ENCODE measurements at places on chromosomes 7 and 10.

GRCh38 chr10:30687698-30688213 is 58.2 kb upstream of the LYZL2 start:
- DNase-seq = no peak

DNA sequence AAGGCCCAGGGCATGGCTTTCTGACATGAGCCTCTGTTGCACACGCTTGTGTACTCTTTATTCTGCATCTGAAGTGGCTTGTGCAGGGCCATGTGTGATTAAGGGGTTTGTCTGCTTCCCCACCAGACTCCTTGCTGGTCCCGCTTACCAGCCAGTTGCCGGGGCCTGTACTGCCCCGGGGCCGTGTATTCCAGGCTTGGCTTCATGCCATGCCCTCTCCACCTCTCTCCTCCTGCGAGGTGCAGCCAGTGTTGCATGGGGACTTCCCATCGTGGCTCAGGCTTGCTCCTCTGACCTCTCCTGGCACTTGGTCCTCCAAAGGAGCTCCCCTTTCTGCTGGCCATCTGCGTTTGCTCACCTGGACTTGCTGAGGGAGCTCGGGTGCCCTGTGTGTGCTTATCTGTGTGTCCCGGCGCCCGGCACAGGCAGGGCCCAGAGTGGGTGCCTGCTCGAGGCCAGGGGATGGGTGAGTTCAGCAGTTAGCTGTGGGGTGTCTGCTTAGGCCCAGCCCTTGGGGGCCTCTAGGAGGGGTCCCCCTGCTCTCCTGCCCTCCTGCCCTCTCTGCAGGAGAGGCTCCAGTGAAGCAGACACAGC is 11.0 kb upstream of the C10orf143 start:
- no peak for DNase-seq

DNA sequence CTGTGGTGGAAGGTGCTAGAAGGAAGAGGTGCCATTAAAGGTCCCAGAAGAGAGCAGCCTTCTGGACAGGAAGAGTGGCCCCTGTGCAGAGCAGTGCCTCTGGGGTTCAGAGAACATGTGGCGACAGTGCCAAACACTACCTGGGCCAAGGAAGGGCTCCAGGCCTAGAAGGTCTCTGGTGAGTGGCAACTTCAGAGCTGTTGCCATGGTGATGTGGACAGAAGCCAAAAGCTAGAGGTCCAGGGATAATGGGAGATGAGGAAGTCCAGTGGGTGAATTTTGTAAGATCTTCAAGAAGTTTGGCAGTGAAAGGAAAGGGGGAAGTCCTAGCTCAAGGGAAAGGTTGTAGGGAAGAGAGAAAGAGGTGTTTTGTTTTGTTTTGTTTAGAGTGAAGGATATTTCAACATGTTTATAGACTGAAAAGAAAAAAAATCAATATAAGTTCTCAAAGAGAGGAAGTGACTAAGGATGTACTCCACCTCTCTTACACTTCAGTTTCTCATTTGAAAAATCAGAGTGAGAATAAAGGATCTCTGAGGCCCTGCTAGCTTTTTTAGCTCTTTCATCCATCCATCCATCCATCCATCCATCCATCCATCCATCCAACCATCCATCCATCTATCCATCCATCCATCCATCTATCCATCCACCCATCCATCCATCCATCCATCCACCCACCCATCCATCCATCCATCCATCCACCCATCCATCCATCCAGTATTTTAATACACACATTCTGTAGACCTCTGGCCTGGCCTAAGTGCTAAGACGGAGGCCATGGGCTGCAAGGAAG is 77.1 kb upstream of the DUSP5 start:
- DNase-seq = no peak

- no peak for DNase-seq
Observed at GRCh38 chr10:124221356-124222317, 128.2 kb upstream of the CHST15 start.

- no peak for DNase-seq
Observed at GRCh38 chr7:7176406-7177043, 5.8 kb upstream of the C1GALT1 start.

DNA sequence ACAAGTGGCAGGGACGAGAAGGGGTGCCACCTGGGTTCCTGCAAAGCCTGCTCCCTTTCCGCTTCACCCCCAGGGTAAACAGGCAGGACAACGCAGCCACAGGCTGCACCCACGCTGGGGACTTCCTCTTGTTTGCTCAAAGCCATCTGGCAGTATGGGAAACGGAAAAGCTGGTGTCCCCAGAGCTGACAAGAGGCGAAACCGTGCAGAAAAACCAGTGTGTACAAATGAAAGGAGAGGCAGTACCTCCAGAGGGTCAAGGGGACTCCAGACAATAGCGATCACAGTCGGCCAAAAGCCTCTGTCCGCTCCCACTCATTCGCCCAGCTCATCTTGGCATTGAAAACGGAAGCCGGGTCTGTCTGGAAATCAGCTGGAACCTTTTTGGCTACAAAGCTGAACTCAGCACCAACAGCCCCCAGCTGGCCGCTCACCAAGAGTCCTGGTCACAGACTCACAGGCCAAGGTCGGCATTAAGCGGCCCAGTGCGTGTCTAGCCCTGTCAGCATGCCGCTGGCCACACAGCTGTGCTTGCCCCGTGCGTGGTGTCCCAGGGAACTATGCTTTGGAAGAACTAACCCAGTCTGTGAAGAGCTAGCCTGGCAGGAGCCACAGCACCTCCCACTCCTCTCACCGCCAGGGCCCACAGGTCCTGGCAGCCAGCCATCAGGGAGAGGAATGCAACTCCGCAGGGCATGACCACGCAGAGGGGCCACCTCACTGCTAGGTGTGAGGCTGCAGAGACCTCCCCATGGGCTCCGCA is 10.4 kb downstream of the TNS3 start:
- no peak for DNase-seq

- no peak for DNase-seq
Observed at GRCh38 chr7:75010036-75010435, 45.5 kb downstream of the CASTOR2 start.

GRCh38 chr7:143289421-143289820 is 1.3 kb downstream of the CASP2 start:
- no peak for DNase-seq

GRCh38 chr10:79099898-79100448 is 31.2 kb downstream of the ZMIZ1 start:
- no peak for DNase-seq

- peak; percentile 5 for DNase-seq
Observed at GRCh38 chr10:62627983-62628382, 176.5 kb upstream of the ADO start.

DNA sequence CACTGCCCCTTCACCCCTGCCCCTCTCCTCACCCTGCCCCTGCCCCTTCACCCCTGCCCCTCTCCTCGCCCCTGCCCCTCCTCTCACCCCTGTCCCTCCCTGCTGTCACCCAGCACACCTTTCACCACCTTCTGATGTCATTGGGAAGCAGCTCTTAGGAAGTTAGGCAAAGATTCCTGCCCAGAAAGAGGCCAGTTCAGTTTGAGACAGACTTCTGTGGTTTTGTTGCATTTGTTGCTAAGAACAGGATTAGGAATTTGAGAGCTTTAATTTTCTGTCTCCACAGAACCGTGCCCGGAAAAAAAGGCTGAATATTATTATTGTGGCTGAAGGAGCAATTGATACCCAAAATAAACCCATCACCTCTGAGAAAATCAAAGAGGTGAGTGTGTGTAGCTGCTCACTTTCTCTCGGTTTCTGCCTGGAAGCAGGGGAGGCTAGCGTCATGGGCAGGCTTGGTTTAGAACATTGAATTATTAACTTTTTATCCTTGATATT is 39.6 kb downstream of the PFKP start:
- no peak for DNase-seq

- no peak for DNase-seq
Observed at GRCh38 chr7:71470326-71470725, 338.4 kb downstream of the GALNT17 start.

- DNase-seq = no peak
Observed at GRCh38 chr10:33706191-33706590, 371.7 kb upstream of the NRP1 start.

DNA sequence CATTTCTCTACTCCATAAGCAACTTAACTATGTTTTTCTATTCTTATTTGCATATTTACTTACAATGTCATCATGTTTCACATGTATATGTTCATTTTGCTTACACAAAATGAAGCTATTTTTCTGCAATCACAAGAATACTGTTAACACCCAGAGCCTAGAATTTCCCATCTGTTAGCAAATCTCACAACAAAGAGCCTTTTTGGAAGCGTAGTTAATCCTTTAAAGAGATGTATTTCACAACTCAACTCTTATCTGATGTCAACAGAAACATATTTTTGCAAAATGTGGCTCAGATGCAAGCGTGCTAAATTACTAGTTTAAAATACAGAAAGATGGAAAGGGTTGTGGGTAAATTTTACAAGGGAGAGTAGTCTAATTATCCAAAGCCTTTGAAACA is 110.6 kb upstream of the COL1A2 start:
- no peak for DNase-seq

GRCh38 chr7:38671911-38672905 is 41.0 kb upstream of the AMPH start:
- DNase-seq = no peak

DNA sequence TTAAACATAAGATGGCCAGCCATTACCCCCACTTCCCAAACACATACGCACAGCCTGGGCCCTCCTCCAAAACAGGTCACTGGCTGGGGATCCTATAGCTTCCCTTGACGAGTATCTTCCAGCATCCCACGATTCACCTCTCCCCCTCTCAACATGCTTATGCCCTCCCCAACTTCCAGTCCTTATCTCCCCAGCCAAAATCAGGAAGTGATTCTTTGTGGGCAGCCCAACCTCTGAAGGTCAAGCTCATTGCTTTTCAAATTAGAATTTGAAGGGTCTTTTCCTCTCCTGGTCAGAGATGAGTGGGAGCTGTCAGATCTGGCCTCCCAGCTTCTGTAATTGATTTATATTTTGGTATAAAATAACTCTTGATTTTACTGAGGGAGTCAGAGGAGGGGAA is 133.6 kb downstream of the ATXN7L1 start:
- no peak for DNase-seq

DNA sequence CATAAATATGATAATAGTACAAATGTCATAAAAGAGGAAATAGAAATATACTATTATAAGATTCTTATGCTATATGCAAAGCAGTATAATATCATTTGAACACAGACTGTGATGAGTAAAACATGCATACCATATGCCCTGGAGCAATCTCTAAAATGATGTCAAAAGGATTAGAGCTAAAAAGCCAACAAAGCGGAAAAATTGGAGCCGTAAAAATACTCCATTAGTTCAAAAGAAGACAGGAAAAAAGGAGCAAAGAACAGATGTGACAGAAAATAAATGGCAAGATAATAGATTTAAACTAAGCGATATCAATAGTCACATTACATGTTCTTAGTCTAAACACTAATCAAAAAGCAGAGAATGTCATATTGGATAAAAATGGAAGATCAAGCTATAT is 191.0 kb upstream of the PLPP4 start:
- DNase-seq = no peak

DNA sequence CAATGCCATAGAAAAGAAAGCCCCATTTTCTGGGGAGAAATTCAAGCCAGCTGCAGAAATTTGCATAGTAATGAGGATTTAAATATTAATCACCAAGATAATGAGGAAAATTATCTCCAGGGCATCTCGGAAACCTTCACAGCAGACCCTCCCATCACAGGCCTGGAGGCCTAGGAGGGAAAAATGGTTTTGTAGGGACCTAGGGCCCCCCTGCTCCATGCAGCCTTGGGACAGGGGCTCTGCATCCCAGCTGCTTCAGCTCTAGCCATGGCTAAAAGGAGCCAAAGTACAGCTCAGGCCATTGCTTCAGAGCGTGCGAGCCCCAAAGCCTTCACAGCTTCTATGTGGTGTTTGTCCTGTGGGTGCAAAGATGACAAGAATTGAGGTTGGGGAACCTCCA is 46.6 kb upstream of the VOPP1 start:
- DNase-seq = no peak

DNA sequence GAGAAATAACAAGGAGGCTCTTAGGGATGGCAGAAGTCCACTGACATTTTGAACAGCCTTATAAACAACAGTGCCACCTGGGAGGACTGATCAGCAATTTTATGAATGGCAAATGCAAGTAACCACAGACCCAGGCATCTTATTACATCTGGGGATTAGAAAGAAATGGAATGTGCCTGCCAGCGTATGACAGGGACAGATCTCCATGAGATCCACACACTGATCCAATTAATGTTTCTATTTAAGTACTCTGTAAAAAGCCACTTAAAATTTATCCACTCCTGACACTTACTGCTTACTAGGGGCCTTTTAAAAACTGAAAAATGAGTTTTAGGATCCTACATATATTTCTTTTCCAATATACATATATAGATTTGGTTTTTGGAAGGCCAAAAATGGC is 28.6 kb downstream of the PARD3 start:
- no peak for DNase-seq

DNA sequence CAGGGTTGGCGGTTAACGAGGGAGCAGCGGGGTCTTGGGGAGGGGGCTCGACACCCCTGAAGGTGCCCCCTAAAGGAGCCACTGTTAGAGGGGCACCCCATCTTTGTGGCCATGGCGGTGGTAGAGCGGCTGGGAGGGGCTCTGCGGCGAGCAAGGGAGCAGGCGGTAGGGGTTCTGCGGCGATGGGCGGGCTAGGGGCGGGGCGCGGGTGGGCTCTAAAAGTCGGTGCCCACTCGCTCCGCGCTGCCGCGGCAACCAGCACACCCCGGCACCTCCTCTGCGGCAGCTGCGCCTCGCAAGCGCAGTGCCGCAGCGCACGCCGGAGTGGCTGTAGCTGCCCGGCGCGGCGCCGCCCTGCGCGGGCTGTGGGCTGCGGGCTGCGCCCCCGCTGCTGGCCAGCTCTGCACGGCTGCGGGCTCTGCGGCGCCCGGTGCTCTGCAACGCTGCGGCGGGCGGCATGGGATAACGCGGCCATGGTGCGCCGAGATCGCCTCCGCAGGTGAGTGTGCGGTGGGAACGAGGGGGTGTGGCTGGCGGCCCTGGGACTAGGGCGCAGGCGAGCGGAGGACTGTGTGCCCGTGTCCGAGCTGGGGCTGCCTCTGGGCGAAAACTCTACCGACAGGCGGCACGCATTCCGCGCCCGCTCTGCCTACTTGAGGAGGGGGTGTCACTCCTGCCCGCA is at the start of gene MEST:
Gene MEST (plus strand): TSS at position 245 of the 682 bp plus-strand sequence. CDS start 229 bp downstream, at position 474.
- DNase-seq = no peak

DNA sequence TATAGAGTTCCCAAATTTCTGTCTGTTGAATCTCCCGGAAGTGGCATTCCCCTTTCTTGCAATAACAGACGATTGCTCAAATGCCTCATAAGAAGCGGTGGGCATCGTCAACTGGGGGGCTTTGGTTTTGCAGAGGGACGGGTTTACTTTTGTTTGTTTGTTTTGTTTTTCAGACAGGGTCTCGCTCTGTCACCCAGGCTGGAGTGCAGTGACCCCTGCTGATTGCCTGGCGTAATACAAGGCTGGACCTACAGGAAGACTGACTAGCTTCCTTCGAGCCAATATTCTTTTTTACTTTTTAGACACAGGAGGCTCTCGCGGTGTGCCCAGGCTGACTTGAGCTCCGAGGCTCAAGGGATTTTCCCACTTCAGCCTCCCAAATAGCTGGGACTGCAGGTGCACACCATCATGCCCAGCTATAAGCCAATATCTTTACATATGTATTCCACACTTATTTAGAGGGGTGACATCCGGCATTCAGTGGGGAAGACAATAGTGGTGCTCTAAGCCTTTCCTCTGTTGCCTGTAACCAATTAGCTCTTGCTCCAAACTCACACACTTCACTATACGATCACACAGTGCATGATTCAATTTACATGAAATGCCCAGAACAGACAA is 58.1 kb downstream of the FHIP2A start:
- DNase-seq = no peak

GRCh38 chr10:71031603-71032002 is 143.2 kb upstream of the PCBD1 start:
- no peak for DNase-seq
